Activated CD4-positive, alpha-beta T cell treated with anti-CD3 and anti-CD28 coated beads, Interleukin-2, amount 10 ng/mL, durations not matched to agents 7 days and 5 days (primary cell): ENCODE measurements at places on chromosomes 1 and 21.

- DNase-seq = no peak
These were observed 3.2 kb downstream of the UHMK1 start for GRCh38 chr1:162500805-162501204.

GRCh38 chr1:85578321-85579295, 2.0 kb upstream of the CCN1 start:
- no peak for DNase-seq

GRCh38 chr1:91697861-91698260, 188.1 kb downstream of the TGFBR3 start:
- no peak for DNase-seq

GRCh38 chr1:231625975-231626534, 535 bp upstream of the DISC1 start:
- DNase-seq = no peak

- DNase-seq = no peak
These were observed 5.0 kb upstream of the CLCNKB start for GRCh38 chr1:16038620-16038912.

GRCh38 chr1:179794669-179795068, 51.6 kb downstream of the FAM163A start:
- DNase-seq = no peak

DNA sequence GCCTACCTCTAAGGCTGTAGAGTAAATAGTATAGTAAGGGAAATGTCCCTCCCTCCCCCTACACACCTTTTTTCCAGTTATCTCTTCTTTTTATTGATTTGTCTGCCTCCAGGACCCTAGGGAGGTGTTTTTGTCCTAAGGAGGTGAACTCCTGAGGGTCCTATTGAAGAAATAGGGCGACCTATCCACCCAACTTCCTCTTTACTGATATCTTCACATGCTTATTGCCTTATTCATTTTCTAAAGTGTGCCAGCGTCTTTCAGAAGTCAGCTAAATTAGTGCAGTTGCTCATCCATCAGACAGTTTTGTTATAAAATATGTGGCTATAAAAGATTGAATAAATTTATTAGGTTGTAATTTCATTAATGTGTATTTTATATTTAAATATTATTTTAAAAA, 5.9 kb downstream of the BACH1 start:
- no peak for DNase-seq

DNA sequence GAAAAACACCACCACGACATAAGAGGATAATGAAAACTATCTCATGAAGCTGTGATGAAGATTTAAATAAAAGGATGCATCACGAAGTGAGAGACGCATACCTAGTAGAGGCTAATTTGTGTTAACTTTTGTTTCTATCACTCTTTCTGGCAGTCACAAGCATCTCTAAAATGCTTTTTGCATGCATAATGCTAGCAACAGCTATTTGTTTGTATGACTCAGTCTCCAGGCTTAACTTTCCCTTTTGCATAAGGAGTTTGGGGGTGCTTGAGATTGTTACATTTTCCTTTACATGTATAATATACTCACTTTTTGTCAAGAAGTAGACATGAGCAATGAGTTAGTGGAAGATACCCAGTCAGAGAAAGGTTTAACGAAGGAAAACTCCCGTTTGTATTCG, 385.4 kb downstream of the DISC1 start:
- DNase-seq = no peak

GRCh38 chr1:47325528-47325927, 8.1 kb upstream of the CMPK1 start:
- DNase-seq = no peak
